ENCODE measurements at places on chromosomes 6 and 20.
A peak's percentile ranks its signal among the peaks of the same experiment; 100 is the strongest.

DNA sequence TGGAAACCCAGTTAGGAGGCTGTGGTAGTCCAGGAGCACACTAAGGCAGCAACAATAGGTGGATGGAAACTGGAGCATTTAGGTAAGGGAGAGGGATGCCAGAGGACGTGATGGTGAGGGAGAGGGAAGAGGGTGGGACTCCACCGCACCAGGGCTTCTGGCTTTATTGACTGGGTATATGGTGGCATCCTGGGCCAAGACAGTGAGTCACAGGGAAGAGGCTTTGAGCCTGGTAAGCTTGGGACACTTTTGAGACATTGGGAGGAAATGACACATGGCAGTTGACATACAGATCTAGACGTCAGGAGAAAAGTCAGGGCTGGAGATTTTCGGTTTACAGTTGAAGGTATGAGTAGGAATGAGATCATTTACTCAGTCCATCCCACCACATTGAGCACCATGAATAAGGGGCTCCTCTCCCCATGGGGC, 14.9 kb downstream of the NT5E start:
- no peak for DNase-seq

DNA sequence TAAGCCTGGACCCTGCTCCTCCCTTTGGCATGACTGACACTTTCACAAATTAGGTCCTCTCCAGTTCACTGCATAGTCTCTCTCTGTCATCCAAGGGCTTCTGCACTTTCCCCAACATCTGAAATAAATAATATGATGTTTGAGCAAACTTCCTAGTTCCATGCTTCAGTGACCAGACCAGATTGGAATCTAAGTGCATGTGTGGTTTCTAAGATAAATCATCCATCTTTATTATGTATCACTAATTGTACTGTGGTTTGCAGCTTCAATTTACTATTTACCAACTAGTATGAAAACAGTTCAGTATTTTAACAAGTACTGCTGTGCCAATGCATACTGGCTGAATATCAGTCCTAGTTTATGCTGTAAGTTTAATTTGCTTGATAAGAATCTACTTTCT, 18.7 kb downstream of the SESN1 start:
- DNase-seq = no peak

GRCh38 chr6:22732176-22732970, 163.0 kb downstream of the HDGFL1 start:
- no peak for DNase-seq

DNA sequence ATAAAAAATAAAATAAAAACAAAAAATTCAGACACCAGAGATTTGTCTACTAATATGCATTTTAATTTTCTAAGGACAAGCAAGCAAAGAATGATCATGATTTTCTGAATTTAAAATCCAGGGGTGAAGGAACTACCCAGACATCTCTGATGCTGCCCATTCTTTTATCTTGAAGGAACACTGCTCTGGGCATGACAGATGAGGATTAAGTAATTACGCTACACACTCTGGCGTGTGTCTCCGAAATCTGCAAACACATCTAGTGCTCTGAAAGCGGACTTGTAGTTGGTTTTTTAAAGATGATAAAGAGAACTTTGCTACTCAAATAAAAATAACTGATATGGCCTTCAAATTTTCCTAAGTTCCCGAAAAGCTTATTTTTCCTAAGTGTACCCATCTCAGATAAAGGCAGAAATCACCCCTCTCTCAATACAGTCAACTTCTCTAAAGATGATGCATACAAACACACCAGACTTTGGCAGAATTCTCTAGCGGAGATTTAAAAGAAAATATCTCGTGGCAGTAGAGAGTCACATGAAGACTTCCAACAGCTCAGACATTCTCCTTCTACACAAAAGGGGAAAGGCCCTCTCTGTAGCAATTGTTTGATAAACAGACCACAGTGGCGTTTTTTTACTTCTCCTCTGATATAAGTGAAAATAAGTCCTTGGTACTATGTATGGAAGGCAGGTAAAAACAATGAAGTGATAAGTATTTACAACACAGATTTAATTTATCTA, 133.8 kb downstream of the BACH2 start:
- no peak for DNase-seq

DNA sequence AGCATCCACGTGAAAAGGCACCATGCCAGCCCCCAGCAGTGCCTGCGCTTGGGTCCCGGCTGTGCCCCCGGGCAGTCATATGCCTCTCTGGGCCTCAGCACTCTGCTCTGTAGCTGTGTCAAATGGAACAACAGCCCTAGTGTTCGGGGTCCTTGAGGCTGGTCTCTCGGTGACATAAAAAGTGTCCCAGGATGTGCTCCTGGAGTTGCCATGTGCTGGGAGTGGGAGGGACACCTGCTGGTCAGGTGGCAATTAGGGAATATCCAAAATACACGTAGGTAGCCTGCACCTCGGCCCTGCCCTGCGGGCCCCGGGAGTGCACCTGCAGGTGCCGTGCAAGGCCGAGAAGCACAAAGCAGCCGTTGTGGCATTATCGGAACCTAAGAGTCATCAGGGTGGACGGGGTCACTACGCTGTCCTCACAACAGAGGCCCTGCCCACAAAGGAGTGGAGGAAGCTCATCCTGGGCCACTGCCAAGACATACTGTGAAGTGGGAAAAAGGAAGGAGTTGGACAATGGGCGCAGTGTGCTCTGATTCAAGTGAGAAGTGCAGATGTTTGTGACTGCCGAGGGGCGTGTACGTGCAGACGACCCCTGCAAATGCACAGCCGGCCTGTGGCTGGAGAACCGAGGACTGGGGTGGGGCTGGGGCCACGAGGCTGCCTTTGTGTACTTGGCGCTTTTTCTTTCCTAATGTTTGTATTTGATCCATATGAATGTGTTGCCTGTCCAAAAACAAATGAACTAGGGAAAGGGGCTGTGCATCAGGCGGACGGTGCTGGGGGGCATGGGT, 24.6 kb downstream of the SLCO4A1 start:
- DNase-seq = no peak

- no peak for DNase-seq
Observed at GRCh38 chr6:160523223-160523622, 140.9 kb downstream of the LPA start.

GRCh38 chr6:4010048-4010447, 68.9 kb downstream of the FAM217A start:
- no peak for DNase-seq

DNA sequence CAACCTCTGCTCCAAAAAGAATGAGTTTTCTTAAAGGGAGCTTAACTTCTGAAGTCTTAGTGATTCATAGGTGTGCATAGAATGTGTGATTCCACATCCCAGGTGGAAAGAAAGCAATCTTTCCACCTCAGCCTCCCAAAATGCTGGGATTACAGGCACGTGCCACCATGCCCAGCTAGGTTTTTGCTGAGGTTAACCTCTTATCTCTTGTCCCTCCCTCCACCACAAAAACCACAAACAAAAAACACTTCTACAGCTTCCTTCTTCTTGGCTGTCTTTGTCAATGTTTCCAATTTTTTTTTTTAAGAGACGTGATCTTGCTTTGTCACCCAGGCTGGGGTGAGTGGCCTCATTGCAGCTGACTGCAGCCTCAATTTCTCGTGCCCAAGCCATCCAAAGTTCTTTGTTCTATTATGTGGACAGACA, 8.1 kb upstream of the CSE1L start:
- DNase-seq = peak; percentile 17

DNA sequence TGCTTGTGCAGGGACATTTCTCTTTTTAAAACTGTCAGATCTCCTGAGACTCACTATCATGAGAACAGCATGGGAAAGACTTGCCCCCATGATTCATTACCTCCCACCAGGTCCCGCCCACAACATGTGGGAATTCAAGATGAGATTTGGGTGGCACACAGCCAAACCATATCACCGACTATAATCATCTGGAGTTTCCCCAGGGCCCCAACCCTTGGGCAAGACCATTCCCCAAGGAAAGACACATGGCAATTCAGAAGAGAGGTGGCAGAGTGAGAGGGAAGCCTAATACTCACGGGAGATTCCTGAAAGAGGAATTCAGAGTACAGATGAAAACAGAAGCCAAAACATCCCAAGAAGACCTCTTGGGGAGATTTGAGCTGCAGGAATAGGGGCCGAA, 291.0 kb upstream of the PLCB4 start:
- no peak for DNase-seq

GRCh38 chr6:36701401-36701991, 3.9 kb downstream of the RAB44 start:
- no peak for DNase-seq

- DNase-seq = no peak
Observed at GRCh38 chr6:27617700-27618689, 145.1 kb upstream of the ZNF184 start.

GRCh38 chr20:13149371-13150105, 71.5 kb upstream of the ISM1 start:
- DNase-seq = no peak

DNA sequence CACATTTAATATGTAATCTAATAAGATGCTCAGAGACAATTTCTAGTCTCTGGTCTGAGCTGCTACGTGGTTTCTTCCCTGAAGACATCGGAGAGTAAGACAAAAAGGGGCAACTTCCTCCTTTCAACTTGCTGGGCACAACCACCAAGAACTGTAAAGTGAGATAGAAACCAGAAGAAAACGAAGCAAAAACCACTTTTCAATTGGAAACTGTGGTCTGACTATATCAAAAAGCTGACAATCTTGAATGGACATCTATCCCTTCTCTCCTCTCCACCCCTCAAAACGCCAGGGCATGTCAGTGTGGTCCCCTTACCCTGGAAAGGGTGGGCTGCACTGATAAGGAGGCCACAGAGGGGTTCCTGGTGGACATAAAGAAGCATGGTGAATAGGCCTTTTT, 269.1 kb downstream of the CD83 start:
- no peak for DNase-seq

- DNase-seq = no peak
Observed at GRCh38 chr20:40687384-40688128, 1.5 kb downstream of the MAFB start.

GRCh38 chr6:20747991-20748390, 213.7 kb downstream of the CDKAL1 start:
- DNase-seq = no peak

DNA sequence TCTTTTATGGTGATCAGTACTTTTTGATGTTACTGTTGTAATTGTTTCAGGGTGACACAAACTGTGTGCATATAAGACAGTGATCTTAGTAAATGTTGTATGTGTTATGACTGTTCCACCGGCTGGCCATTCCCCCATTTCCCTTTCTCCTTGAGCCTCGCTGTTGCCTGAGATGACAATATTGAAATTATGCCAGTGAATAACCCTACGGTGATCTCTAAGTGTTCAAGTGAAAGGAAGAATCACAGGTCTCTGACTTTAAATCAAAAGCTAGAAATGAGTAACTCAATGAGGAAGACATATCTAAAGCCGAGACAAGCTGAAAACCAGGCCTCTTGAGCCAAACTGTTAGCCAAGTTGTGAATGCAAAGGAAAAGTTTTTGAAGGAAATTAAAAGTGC, 32.3 kb downstream of the TULP4 start:
- no peak for DNase-seq

DNA sequence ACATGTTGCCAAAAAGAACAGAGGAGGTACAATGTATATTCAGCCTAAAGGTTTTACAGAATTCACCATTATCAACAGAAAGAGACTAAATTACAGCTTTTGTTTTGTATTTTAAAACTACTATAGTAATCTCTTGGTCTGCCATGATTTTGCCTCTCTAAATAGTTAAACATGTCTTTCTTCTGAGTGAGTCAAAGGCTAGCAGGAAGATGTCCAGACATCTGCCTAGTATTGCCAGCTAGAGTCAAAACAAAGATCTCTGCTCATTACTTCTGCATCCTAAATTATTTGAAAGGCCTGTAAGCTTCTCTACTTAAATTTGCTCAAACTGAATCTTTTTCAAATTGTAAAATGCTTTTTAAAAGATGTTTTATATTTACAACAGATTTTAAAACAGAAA, 8.8 kb downstream of the ASF1A start:
- DNase-seq = no peak

DNA sequence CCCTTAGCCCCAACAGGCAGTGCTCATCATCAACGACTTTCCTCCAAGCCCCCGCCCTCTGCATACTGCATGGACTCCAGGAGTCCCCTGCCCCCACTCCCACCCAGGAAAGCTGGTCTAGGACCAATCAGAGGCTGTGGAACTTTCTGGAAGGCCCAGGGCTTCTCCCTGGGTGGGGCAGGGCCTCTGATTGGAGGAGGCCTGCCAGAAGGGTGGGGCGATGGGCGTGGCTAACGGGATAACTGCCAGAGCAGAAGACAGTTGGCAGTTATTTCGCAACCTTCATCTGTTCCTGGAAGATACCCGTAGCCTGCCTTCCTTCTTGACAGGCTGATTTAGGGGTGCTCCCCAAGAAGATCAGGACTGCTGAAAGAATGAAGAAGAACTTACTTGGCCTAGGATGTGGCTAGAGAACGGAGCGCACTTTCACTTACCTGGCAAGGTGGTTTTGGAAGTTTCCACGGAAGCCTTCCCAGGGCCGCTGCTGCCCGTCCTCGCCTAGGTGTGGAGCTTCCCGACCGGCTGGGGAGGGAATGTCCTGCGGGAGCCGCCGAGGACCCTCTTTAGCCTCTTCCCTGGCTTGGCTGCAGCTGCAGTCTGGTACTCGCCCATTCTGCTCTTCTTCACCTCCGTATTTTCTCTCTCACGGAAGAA, 209.0 kb downstream of the LRFN2 start:
- no peak for DNase-seq

- DNase-seq = no peak
Observed at GRCh38 chr20:49775229-49775693, 37.4 kb upstream of the SLC9A8 start.

- no peak for DNase-seq
Observed at GRCh38 chr20:14343491-14344065, 6.2 kb upstream of the FLRT3 start.

GRCh38 chr6:18148304-18149025, 6.4 kb downstream of the TPMT start:
- DNase-seq = no peak

- DNase-seq = peak; percentile 36
Observed at GRCh38 chr6:151389618-151390275, 1.6 kb downstream of the ZBTB2 start.

DNA sequence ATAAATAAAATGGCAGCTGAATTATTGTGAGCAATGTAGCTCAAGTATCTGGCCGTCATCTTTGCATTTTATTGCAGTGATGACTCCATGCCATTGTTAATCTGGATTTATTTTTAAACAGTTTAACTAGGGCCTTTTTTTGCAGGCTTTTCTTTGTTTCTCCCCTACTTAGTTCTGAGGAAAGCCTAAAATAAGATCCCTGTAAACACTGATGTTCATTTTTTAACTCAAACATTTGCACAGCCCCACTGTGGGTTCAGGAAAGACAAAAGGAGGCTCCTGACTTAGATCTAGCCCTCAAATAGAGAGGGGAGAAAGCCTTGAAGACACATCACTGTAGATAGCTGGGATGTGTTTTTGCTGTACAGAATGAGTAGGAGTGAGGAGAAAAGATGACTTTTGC, 69.2 kb downstream of the PLEKHG1 start:
- no peak for DNase-seq

All from activated CD4-positive, alpha-beta T cell treated with anti-CD3 and anti-CD28 coated beads, Interleukin-2, amount 50 U/mL, for 24 hours (primary cell).